ENCODE measurements at places on chromosomes 5 and 9.

GRCh38 chr5:7330256-7330655 lies 65.7 kb upstream of the ADCY2 start:
- no peak for DNase-seq

DNA sequence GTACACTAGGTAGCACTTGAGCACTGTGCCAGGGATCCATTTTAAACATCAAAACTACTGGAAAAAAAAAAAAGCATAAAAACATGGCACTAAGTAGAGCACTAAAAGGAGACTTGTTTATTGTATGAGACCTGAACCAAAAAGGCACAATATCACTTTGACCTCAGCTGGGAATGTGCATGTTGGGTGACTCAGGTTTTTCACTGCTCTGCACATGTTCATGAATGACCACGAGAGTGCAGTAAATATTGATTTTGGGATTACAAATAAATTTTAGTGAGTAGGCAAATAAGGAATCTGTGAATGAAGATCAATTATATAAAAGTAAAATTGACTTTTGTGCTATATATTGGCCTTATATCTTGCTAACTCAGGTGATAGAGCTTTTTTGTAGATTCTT lies 11.8 kb downstream of the RMI1 start:
- DNase-seq = no peak

- DNase-seq = peak; percentile 17
Observed at GRCh38 chr5:171845857-171846256, 60.2 kb downstream of the SMIM23 start.

GRCh38 chr5:122458278-122458872 lies 146.3 kb downstream of the SNCAIP start:
- peak; percentile 27 for DNase-seq

DNA sequence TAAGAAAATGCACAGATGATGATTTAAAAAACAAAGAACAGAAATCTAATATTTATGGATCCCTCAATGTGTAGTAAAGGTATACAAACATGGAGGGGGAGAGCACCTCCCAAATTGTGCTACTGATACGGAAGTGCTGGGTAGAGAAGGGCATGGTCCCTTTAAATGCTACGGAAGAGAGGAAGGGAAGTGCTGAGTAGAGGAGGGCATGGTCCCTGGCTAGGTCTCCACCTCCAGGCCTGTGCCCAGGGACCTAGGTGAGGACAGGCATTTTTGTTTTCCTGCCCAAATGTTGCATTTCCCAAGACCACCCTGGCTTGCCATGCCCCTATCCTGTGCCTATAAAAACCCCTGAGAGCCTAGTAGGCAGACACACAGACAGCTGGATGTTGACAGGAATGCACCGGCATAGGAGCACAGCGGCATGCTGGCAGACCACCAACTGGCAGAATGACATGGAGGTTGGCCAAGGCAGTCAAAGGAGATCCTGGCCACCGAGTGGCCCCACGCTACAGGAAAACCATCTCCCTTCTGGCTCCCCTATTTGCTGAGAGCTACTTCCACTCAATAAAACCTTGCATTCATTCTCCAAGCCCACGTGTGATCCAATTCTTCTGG lies 62.1 kb upstream of the SPDL1 start:
- DNase-seq = peak; percentile 47

GRCh38 chr5:10266839-10267238 lies 16.8 kb downstream of the CCT5 start:
- no peak for DNase-seq

DNA sequence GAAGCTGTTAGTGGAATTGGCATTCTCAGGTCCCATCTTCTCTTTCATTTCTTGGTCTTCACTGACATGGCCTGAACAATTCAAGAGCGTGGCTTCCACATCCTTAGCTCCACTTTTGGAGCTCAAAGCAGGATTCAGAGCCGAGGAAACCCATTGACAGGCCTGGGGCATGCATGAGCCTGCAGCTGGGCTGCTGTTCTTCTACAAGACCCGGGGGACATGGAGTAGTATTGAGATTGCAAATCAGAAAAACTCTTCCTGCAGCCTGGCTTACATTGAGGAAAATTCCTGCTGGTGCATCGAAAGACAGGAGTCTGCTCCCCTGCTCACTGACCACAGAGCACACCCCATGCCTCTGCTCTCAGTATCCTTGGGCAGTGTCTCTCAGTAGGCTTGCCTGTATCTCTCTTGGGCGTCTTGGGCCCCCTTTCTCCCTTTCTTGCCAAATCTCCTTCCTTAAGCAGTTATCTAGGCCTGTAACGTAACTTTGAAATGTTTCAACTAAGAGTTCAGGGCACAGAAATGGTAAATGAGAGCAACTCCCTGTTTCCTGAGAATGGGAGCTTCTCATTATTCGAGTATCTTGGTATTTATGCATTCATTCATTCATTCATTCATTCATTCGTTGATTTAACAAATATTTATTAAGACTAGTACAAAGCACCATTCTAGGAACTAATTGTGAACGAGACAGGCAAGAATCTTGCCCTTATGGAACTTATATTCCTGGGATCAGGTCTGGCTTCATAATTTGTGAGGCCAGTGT lies 603.6 kb upstream of the CLINT1 start:
- no peak for DNase-seq

DNA sequence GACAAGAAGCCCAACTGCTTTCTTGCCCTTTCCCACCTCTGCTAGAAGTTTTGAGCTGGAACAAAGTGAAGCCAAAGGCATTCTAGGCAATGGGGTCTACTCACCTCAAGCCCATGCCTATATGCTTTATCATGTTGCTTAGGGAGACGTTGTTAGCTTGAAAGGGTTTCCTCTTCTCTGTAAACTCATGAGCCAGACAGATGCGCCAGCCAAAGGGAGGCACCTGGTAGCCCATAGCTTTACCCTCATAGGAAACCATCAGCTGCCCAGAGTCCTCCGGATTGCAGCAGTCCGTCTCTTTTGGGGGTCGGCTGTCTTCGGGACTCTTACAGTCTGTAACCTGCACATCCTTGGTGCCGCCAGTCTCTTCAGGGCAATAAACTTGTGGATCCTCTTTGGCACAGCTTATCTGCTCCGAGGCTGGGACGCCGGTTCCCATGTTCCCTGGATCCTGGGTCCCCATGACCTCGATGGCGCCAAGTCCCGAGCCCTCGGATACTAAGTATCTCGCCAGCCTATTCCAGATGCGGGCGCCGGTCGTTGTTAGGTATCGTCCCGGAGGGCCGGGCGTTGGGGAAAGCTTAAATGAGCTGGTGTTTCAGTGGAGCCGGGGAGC lies 678 bp downstream of the GBA2 start:
- no peak for DNase-seq

GRCh38 chr5:43190755-43191603 lies 1.0 kb upstream of the NIM1K start:
- DNase-seq = peak; percentile 57

GRCh38 chr5:79490323-79490936 lies 23.5 kb downstream of the HOMER1 start:
- no peak for DNase-seq

DNA sequence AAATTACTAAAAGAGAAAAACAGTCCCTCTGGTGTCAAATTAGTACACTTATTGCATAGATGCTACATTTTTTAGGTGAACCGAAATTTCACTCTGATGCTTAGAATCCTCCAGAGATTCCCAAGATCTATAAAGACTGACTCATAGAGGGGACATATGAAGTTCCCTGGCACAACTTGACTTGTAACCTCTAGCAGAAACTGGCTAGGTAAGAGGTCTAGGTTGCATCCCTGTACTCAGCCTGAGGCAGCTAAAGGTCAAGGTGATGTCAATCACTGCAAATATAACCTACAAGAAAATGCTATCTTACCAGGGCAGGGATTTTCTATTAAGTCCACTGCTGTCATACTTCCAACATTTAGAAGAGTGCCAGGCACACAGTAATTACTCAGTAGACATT lies 24.2 kb downstream of the HOMER1 start:
- no peak for DNase-seq

- DNase-seq = no peak
Observed at GRCh38 chr5:162684145-162684544, 616.6 kb downstream of the GABRG2 start.

GRCh38 chr9:113952676-113953075 lies 76.6 kb downstream of the ZNF618 start:
- DNase-seq = no peak

GRCh38 chr9:111068383-111068730 lies 30.1 kb upstream of the LPAR1 start:
- no peak for DNase-seq

DNA sequence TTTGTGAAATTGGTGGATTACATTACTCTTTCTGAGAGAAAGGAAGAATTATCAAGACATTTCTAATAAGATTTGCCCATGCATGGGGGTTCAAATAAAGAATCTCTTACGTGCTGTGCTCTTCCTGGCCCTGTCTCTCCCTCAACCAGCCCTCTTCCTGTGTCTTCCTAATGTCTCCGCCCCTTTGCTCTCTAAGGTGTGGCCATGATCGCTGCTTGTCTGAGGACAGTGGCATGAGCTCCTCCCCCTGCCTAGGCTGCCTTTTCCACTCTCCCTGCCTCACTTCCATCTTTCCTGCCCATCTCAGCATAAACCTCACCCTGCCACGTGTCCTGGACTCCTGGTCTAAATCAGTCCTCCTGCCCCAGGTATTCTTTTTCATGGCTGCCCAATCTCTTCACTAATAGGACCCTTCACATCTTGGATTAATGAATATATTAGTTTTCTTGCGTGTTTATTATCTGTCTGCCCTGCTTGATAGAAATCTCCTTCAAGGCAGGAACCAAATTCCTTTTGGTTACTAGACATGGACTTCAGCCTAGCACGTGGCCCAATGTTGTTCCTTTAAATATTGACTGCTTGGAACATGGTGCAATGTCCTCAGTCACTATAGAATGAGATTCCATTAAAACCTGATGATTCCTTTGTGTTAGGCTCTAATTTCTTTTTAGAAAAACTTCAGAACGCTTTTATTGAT lies 122.3 kb downstream of the MTRR start:
- DNase-seq = no peak

GRCh38 chr9:79665931-79666330 lies 94.2 kb downstream of the TLE4 start:
- DNase-seq = no peak

DNA sequence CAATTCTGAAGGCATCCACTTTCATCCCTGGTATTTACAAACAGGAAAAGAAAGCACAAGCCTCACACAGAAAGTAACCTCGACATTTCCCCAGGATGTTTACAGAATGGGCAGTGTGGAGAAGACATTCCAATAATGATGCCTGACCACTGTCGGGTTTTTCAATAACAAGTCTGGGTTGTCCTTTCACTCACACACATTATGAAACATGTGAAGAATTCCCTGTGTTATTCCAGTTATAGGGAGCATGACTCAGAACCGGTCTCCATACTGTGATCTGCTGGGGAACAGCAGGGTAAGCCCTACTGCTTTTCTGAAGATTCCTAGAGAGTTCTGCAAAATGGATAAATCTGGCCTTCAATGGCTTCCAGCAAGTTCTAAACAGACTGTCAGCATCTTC lies 155.3 kb downstream of the ADAMTS12 start:
- DNase-seq = peak; percentile 72

DNA sequence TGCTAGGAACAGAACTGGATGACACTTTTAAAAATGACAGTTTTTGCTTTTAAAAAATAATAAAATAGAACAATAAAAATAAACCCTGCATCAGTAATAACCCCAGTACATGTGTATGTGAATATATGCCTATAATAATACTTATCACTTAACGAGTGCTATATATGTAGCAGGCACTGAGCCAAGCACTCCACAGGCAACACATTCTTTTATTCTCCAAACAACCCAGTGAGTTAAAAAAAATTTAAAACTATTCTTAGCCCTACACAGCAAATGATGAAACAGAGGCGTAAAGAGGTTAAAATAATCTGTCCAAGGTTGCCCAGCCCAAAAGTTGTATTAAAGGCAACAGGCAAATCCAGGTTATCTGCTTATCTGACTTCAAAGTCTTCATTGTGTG lies 124.5 kb upstream of the SMIM23 start:
- no peak for DNase-seq

DNA sequence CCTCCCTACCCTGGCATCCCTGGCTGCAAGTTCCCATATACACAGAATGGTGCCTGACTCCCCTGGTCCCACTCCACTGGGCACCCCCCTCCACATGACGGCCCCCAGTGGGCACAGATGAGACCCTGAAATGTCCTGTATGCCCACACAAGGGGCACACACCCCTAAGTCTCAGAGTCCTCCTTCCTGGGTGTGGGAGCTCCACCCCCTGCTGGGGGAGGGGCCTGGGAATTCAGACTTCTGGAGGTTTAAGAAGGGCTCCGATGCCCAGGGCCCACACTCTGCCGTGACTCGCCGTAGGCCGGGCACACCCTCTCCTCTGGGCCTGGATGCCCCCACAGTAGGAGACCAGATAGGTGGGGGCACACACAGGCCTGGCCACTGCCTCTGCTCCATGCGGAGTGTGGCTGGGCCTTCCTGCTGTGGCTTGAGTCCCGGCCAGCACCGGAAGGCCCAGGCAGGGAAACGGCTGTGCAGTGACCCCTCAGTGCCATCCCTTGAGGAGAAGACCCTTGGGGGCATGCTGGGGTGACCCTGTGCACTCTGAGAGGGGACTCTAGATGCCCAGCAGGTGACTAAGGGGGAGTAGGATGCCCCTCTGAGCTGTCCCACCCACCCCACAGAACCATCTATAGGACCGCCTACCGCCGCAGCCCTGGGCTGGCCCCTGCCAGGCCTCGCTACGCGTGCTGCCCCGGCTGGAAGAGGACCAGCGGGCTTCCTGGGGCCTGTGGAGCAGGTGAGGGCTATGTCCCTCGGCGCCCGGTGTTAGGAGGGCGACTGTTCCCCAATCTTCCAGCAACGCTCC lies 6.5 kb downstream of the EGFL7 start:
- DNase-seq = no peak

DNA sequence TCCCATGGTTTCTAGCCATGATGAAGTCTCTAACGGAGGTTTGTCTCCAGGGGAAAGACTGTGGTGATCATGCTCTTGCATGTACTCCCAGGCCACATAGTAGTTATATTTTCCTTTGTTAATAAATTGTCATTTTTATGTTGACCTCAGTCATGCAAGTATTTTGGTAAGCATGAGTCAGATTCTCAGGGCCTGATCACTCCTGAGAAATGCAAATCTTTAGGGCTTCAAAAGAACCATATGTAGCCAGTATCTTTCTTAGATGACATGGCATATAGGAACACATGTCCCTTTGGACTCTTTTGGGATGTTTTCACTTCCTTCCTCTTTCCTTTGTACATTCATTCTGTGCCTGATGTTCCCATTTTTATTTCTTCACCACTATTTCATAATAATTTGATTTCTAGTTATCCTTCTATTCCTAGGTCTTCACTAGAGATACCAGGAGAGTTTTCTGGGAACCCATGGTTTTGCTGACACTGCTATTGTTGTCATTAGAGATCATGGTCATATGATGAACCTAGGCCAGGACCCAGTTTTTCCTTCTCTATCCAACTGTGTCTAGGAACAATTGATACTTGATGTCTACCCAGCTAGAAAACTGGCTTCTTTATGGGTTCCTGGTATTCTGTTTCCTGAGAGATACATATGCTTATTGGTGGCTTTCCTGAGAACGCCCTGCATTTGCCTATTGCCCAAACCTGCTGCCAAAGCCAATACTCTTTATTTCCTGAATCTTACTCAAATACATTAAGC lies 248.1 kb upstream of the NREP start:
- peak; percentile 58 for DNase-seq

- no peak for DNase-seq
Observed at GRCh38 chr9:76166526-76166925, 227.7 kb downstream of the RFK start.
